Activated CD4-positive, alpha-beta T cell treated with anti-CD3 and anti-CD28 coated beads, Interleukin-2, amount 10 ng/mL, durations not matched to agents 24 days and 14 days (primary cell): ENCODE measurements at places on chromosomes 6 and 20. TPM values are rescaled to one million over a fixed set of nuclear protein-coding genes. Genes with fewer than 3 reads are reported as not detected.

Gene ME1
- total RNA-seq, result not detected in 2 replicates

Gene SYS1
- total RNA-seq, result 24.4 and 26.2 TPM in 2 replicates

Gene TGM3
- total RNA-seq, result not detected in 2 replicates

DNA sequence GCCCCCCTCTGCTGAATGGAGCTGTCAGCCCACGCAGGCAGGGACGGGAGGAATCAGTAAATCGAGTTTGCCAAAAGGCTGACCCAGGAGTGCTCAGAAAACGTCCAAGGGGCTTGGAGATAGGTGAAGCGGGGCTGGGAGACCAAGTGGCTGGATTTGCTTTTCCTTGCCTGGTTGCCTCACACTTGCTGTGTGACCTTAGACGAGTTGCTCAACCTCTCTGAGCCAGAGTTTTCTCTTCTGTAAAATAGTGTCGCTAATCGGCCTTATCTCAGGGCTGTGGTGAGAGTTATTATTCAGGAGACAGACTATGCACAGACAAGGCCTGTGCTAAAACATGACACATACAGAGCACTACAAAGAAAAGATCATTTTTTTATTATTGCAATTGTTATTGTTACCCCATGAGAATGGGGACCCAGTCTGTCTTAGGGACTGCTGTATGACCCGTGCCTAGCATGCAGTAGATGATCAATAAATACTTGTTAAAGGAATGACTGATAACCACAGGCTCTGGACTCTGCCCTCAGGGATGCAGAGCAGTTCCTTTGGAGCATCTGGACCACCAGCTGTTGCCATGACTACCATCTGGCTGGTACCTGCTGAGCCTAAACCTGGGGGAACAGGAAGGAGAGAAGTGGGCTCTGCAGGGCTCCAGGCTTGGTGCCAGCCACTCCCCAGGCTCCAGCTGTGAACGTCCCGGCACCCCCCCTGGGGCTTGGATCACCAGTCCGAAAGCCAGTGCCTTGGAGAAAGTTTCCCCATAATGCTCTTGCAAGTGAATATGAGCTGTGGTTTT, 901 bp downstream of the KCNK15 start:
- DNase-seq, result no peak

GRCh38 chr6:98641949-98642719, 192.2 kb upstream of the POU3F2 start:
- DNase-seq, result no peak

DNA sequence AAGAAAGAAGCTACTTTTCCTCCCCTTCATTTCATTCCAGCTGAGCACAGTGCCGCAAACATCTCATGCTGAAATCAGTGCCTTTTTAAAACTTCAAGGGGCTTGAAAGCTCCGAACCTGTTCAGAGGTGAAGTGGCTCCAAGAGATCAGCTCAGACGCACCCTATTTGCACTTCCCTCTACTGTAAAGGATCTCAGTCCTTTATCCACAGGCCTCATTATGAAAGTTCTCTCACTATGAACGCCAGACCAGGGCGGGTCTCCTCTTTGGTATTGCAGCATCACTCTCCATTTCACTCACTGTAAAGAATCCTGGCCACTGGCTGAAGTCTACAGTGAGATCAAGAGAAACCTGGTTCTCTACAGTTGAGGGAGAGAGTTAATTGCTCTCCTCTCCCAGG, 232.7 kb upstream of the POU3F2 start:
- DNase-seq, result no peak
